Stimulated activated CD4-positive, alpha-beta T cell treated with anti-CD3 and anti-CD28 coated beads, Interleukin-4, amount 100 ng/mL, for 48 hours (primary cell): ENCODE measurements at places on chromosomes 6 and 20.
A peak's percentile ranks its signal among the peaks of the same experiment; 100 is the strongest.

DNA sequence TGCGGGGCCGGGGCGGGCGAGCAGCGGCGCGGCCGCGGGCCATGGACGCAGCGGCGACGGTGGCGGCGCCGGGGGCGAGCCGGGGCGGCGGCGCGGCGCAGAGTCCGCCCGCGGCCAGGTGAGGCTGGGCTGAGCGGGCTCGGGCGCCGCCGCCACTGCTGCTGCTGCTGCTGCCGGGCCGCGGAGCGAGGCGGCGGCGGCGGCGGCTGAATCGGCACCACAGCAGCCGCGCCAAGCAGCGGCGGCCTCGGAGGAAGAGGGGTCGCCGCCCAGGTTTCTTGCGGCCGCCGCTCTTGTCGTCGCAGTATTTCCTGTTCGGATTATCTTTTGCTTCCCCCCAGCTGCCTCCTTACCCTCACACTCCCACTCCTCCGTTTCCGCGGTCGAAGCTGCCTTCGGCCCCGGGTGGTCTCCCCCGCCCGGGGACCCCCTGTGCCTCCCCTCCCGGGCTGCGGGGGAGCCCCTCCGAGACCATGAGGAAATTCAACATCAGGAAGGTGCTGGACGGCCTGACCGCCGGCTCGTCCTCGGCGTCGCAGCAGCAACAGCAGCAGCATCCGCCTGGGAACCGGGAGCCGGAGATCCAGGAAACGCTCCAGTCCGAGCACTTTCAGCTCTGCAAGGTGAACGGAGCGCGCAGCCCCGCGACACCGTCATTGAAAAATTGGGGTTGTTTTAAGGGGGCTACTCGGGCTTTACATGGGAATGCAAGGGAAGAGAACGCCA, at the start of gene STXBP5:
Gene STXBP5, plus strand, starts transcription at position 358 of the 726 bp plus-strand sequence. Its CDS starts 116 bp downstream, at position 474.
- DNase-seq = peak; percentile 19

GRCh38 chr6:155660251-155660977, 204.8 kb upstream of the NOX3 start:
- DNase-seq = no peak

- DNase-seq = no peak
These were observed 161.4 kb upstream of the FLRT3 start for GRCh38 chr20:14498772-14499171.

- no peak for DNase-seq
These were observed 358.1 kb downstream of the SMOC2 start for GRCh38 chr6:168799067-168799466.

- DNase-seq = no peak
These were observed 60.6 kb upstream of the ASIP start for GRCh38 chr20:34180460-34181120.

GRCh38 chr6:35177596-35177995, 36.2 kb upstream of the SCUBE3 start:
- DNase-seq = no peak

GRCh38 chr6:156695742-156696141, 81.4 kb upstream of the ARID1B start:
- no peak for DNase-seq

DNA sequence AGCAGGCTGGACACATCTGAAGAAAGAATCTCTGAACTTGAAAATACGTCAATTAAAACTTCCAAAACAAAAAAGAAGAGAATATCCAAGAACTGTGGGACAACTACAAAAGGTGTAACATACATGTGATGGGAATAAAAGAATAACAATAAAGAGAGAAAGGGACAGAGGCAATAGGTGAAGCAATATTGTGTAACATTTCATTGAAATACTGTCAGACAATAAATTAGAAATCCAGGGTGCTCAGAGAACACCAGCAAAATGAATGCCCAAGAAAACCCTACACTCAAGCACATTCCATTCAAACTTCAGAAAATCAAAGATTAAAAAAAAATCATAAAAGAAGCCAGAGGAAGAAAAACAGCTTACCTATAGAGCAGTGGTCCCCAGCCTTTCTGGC, 33.6 kb upstream of the ASF1A start:
- no peak for DNase-seq

DNA sequence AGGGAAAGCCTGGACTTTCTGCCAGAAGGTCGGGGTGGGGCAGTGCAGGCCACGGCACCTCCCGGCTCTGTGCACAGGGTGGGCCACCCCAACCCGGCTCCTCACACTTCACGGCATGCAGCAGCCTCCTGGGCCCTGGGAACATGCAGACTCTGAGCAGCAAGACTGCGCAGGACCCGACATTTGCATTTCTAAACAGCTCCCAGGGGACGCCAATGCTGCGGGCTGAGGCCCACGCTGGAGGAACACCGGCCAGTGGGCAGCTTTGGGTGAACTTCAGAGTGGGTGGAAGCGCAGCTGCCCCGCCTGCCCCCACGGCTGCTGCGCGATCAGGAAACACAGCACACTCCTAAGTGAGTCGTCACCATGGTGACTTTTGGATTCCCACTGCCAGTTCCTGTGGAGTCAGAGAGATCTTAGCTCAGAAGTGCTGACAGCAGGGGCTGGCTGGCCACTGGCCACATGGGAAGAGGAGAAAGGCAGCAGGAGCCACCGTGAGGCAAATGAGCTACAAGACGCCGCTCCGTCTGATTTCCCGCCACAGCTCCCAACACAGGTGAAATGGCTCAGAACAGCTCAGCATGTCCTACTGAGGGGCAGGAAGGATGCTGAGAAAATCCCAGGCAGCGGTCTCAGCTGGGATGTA, 52.1 kb downstream of the RNASET2 start:
- DNase-seq = no peak

DNA sequence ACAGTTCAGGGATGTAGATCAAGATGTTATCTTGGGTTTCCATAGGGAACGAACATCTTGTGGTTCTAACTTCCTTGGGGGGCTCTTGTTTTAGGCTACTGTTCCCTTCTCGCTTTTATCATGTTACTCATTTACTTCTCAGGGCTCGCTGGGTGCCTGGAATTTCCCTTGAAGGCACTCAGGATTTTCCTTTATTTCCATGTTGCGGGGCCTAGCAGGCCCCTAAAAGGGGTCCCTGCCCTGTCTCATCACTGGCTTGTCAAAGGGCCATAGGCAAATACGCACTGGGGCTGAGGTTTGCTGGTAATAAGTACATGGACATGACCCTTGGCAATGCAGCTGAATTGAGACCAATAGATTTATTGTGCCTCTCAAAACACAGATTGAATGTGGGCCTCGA, 262.3 kb downstream of the CDH4 start:
- DNase-seq = no peak

DNA sequence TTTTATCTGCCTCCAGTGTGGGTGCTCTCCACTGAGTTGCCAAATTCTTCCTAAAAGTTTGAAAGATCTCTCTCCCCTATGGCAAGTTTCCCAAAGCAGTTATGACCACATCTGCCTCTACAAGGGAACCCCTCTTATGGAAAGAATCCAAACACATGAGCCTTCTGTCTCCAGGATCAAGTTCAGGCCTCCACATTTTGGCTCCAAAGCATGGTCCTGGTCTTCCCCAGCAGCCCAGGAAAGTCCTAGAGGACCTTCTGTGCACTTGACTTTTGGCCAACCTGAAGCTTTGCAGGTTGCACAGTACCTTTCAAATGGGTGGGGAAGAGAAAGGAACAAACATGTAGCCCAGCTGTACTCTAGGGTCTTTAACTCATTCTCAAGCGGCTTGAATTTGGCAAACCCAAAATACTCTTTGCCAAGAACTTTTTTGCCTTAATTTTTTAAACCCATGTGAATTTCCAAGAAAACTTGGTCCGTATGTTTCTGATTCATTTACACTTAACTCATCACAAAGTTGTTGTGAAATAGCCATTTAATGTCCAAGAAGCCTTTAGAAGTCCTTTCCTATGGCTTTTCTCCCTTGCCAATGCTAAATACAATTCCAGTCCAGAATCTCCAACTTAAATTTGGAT, 240.1 kb upstream of the TBX18 start:
- no peak for DNase-seq

- DNase-seq = no peak
These were observed 579.0 kb downstream of the EPHA7 start for GRCh38 chr6:92840246-92840930.
